ENCODE measurements at places on chromosomes 2 and 18.

DNA sequence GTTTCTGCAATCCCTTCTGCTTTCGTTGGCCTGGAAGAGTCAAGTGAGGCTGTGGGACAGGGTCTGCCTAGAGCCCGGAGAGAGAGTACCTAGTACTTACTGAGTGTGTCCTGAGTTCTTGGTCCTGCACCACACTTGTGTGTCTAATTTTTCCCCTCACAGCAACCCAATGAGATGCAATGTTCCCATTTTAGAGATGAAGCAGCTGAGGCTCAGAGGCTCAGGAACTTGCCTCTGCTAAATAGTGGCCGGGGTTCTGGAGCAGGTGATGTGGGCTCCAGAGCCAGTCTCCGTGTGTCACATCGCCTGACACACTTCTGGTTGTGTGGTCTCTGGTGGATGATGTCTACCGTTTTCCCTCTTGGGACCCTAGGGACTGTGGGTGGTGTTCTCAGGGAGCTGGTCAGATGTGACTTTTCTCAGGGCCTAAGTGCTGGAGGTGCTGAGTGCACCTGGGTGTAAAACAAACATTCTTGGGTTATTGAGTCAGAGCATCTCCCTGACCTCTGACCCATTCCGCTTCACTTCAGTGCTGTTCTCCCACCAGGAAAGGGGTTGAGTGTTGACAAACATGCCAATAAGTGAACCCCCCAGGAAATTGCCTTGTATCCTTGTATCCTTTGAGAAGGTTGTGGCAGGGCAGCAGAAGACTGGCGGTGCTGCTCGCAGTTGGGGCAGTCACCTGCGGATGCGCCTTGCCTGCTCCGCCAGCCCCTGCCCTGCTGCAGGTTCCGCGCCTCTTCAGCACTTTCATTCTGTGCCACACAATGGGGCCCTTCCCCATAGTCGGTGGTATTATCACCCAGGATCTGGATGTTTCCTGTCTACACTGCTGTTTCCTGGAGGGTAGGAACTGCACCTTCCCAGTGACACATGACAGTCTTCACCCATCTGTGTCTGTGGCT lies 32.1 kb downstream of the HK2 start:
- DNase-seq, result no peak

- no peak for DNase-seq
Observed at GRCh38 chr2:101400506-101401325, 13.4 kb upstream of the CREG2 start.

GRCh38 chr2:74917702-74918619 lies 40.5 kb upstream of the POLE4 start:
- no peak for DNase-seq

GRCh38 chr2:36266536-36267121 lies 88.9 kb upstream of the CRIM1 start:
- no peak for DNase-seq

DNA sequence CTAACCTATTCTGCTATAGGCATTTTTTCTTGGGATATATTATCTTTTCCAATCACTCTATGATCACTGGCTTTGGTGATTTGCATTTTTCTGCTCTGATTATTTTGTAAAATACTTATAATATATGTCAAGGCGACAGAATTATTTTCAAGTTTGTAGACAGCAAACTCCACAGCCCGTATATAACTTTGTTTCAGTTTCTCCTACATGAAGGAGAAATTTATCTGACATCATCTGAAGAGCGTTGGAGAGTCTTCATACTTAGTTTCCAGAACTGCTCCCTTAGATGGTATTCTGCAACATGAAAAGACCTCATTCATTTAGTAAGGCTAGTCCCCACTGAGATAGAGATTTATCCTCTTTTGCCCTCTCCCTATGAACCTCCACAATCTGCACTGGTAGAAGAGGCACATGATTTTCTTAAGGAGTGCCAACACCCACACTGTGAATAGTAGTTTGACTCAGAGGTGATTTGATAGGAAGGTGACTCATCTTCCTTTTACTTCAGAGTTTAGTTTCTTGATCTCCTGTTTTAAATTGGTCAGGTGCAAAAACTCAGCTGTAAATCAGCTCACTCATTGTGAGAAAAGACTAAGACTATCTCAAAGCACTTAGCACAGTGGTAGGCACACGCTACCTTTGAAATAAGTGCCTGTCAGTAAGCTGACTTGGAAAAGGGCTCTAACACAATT lies 1848.6 kb upstream of the CELF4 start:
- DNase-seq, result no peak

DNA sequence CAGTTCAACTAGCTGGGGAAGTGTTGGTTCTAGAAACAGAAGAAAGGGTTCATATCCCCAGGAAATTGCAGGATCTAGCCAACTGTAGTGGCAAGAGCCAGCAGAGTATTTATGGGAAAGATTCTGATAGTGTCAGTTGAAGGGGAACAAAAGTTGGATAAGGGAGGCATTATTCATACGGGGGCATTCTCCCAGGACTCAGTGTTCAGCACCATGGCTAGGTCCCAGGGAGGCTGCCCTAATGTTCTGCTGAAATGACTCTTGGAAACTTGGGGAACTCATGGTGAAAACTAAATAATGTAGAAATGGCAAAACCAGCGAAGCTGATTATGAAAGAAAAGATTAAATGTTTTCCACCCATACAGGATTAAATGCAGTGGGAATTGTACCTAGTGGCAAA lies 543.7 kb downstream of the TRIB2 start:
- peak; percentile 1 for DNase-seq

DNA sequence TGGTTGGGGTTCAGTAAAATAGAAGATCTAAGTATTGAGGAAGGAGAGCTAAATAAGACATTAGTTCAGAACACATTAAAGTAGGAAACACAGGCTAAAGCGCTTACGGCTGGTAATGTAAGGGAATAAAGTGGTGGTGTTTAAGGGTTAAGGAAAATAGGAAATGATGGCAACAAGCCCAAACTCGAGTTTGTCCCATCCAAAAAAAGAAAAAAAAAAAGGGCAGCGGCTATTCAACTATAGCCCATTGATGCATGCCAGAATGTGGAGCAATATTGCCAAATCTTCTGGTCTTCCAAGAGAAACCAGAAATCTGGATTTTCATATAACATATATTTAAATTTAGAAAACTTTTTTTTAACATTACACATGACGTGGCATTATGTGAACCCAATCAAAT lies 161.0 kb downstream of the ARHGAP15 start:
- no peak for DNase-seq

DNA sequence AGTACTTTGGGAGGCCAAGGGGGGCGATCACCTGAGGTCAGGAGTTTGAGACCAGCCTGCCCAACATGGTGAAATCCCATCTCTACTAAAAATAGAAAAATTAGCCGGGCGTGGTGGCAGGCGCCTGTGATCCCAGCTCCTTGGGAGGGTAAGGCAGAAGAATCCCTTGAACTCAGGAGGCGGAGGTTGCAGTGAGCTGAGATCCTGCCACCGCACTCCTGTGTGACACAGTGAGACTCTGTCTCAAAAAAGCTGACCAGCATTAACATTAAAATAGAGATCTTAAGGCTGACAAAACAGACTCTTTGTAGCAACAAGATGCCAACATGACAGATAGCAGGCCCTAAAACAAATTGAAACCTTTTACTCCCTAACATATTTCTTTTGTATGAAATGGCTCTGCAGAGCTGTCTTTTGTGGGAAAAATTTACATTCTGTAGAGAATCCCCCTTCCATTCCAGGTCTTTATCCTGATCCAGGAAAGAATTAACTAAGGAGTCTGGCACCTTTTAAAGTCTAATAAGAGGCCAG lies 213.9 kb downstream of the RAB3GAP1 start:
- DNase-seq, result no peak

GRCh38 chr2:139946690-139947089 lies 1166.5 kb upstream of the NXPH2 start:
- no peak for DNase-seq
